ENCODE measurements at places on chromosomes 1 and 21.

DNA sequence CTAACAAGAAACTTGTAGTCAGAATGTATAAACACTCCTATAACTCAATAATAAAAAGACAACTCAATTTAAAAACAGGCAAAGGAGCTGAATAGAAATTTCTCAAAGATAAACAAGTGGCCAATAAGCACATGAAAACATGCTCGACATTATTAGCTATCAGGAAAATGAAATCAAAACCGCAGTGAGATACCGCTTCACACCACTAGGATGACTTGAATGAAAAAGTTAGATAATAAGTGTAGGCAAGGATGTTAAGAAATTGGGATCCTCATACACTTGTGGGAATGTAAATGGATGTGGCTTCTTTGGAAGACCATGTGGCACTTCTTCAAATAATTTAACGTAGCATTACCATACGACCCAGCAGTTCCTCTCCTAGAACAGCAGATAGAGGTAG lies 8.9 kb downstream of the RALGPS2 start:
- no peak for DNase-seq

DNA sequence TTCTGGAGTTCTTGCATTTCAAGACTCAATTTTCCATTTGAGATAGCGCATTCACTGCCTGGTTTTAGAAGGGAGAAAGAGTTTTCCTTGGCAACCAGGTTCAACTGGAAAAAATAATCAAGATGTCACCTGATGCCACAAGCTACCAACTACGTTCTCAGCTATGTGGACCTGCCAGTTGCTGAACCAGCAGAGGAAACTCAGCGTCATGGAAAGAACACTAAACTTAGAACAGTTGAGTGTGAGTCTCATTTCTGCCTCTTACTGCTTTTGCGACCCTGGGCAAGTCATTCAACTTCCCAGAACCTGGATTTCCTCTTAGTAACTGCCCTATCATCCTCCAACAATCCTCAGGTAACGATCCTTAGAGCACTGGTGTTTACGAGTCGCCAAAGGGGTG lies 373.0 kb upstream of the ESRRG start:
- DNase-seq, result no peak

- no peak for DNase-seq
These were observed 17.2 kb downstream of the CDCP2 start for GRCh38 chr1:54135436-54136120.

- no peak for DNase-seq
These were observed 16.8 kb upstream of the CNTN2 start for GRCh38 chr1:205026181-205026580.

DNA sequence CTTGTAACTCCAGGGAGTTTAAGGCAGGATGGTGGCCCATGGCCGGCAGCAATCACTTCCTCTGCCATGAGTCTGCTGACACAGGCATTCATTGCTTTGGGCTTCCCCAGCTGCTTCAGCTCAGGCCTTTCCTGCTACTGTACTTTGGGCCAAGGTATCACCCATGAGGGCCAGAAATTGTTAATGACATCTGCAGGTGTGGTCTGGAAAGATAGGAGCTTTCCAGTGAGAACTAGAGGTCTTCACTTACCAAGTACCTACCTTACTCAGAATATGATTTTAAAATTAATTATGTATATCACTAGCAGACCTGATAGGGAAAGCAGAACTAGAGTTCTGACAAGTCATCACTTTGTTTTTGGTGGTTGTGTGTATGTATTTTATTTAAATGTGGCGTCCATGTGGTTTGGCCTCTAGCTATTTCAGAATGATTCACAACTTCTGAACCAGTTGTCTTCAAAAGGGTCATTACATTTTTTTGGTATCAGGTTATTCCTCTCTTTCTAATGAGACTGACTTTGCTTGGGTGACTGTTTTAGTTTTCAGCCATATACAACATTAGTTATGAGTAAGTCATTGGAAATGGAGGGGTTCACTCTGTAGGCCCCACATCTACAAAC lies 2.7 kb downstream of the RGL1 start:
- DNase-seq, result peak; percentile 82

DNA sequence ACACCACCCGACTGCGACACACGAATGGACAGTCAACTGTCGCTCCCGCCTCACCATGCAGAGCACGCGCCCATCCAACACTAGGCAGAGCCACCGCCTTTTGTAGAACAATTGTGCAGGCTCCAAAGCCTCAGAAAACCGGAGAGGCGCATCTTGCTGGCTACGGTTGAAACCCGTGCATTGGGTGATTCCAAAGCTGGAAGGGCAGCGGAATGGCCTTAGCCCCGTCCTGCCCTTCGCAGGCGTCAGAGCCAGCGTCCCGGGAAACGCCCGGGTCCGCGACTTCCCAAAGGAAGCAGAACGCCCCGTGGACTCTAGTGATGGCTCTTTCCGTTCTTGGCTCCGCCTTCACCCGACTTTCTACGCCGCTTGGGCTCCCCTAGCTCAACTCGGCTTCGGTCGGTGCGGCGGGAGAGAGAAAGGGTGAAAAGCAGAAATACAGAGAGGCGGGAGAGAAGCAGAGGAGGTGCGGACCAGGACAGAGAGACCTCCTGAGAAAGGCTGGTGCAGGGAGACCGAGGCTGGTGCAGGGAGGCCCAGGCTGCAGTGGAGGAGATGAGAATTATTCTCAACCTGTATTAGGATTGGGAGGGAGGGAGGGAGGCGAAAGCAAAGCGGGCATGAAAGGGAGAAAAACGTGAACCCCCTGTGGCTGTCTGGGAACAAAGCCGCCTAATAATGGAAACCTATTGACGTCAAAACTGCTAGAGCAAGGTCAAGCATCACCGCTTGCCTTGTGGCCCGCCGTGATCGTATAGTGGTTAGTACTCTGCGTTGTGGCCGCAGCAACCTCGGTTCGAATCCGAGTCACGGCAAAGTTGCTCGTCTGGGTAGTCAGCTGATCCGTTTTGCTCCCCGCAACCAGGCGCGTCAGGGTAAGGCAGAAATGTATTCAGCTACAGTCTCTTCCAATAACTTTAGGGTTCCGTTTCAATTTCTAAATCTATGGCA lies 99.5 kb downstream of the PRKAB2 start:
- no peak for DNase-seq

DNA sequence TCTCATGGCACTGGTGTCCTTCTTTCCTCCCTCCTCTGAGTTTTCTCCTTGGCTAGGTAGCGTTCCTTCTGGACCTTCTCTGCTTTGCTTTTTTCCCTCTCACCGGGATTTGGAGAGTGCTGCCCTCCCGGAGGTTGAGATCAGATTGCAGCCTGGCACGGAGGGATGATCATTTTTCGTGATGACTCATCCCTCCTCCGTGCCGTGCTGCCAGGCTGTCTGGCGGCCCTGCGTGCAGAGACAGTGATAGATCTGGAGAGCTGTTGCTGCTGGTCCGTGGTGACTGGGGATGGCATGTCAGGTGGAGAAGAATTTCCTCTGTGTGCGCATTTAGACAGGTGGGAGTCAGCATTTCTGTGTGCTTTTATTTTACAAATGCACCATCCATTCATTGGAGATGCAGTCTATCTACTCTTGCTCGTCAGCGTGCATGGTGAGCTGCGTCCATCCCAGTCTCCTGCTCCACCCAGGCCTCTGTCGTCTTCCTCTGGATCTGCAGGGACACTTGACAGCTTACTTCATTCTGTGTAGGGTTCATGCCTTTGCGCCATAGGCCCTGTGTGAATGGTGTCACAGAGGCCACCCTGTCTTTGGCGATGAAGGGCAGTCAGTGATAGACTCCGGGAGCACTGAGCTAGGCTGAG lies 104.4 kb downstream of the PCBP3 start:
- DNase-seq, result no peak

- peak; percentile 8 for DNase-seq
These were observed 12.6 kb downstream of the PYCR2 start for GRCh38 chr1:225911191-225912130.
